Fibroblast of the conjunctiva (primary cell): ENCODE measurements at places on chromosomes 1 and 21.
A peak's percentile ranks its signal among the peaks of the same experiment; 100 is the strongest.

GRCh38 chr1:117535821-117536220 is 70.0 kb upstream of the TENT5C start:
- no peak for DNase-seq

- DNase-seq = peak; percentile 81
Measured at GRCh38 chr1:161198897-161199431, at the start of gene ADAMTS4. Gene ADAMTS4, minus strand, starts transcription at chr1:161199054. Its CDS starts 427 bp downstream, at chr1:161198627.

DNA sequence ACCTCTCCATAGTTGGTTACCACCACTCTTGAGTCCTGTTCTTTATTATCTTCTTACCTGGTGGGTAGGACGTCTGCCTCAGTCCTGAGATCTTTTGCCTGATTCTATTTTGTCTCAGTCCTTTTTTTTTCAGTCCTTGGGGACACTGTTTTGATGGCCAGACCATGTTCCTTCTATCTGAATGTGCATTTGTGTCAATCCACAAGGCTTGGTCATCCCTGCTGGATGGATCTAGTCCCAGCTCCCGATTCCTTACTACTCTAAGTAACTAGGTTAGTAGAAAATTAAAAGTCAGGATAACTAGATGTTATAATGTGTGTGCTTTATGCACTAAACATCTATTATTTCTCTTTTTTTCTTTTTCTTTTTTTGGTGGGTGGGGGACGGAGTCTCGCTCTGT is 28.1 kb upstream of the AK4 start:
- no peak for DNase-seq

- peak; percentile 57 for DNase-seq
Measured at GRCh38 chr1:208007938-208008342, 97.0 kb upstream of the CD34 start.

DNA sequence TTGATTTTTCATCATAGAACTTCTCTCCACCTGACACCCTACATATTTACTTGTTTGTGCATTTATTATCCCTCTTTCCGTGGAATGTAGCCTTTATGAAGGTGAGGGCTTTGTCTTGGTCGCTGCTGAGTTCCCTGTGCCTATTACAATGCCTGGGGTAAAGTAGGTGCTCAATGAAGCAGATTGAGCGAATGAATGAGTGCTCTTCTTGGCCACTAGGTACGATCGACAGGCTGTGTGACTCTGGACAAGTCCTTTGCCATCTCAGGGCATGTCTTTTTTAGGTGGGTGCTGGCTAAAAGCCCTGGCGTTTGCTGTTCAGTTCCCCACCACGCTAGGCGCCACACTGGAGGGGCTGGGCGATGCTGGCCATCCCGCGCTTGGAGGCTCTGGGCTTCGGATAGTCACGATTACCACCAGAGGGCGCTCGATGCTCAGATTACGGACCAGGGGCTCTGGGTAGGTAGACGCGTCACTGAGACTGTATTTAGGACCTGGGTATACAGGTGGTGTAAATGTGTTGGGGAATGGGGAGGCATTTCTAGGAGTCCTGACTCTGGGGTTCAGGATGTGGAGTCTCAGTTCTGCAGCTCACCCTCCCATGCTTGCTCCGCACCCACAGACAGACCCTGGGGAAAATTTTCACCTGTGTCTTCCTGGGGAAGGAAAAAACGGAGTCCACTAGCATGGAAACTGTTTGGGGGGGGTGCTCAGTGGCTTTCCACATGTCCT is 71.0 kb upstream of the CSF3R start:
- peak; percentile 10 for DNase-seq

- DNase-seq = no peak
Measured at GRCh38 chr1:224668984-224669383, 52.9 kb downstream of the CNIH3 start.

- peak; percentile 83 for DNase-seq
Measured at GRCh38 chr1:155379631-155380090, 59.0 kb downstream of the RUSC1 start.

- DNase-seq = no peak
Measured at GRCh38 chr1:67608661-67609576, 76.1 kb upstream of the GADD45A start.

- no peak for DNase-seq
Measured at GRCh38 chr1:192589813-192590212, 14.2 kb downstream of the RGS1 start.

DNA sequence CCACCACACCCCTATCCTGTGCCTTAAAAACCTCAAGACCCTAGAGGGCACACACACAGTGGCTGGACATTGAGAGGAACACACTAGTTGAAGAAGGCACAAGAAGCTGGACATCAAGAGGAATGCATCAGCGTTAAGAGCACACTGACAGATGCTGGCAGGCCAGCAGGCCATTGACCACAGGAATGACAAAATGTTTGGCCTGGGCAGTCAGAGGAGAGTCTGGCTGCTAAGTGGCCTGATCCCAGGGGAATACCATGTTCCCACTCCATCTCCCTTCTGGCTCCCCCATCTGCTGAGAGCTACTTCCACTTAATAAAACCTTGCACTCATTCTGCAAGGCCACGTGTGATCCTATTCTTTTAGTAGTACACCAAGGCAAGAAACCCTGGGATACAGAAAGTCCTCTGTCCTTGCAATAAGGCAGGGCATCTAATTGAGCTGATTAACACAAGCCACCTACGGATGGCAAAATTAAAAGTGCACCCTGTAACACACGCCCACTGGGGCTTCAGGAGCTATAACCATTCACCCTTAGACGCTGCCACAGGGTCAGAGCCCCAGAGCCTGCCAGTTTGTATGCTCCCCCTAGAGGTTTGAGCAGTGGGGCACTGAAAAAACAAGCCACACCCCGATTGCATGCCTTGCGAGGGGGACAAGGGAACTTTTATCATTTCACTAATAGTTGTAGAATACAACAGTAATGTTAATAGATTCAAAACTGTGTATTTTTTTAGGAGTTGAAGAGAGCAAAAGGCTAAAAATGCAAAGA is 1216.1 kb upstream of the NCAM2 start:
- DNase-seq = no peak

GRCh38 chr21:14581902-14582457 is 35.9 kb upstream of the SAMSN1 start:
- DNase-seq = no peak

- no peak for DNase-seq
Measured at GRCh38 chr1:145695821-145696629, 11.1 kb downstream of the PDZK1 start.
